ENCODE measurements at places on chromosomes 13 and 19. TPM values are rescaled to one million over a fixed set of nuclear protein-coding genes. Genes with fewer than 3 reads are reported as not detected.

Gene SERTAD3
- total RNA-seq = 19.4 TPM

Gene ZFP14
- 20.7 TPM for total RNA-seq

- DNase-seq = no peak
Measured at GRCh38 chr13:86725105-86725504, 925.9 kb upstream of the SLITRK6 start.

DNA sequence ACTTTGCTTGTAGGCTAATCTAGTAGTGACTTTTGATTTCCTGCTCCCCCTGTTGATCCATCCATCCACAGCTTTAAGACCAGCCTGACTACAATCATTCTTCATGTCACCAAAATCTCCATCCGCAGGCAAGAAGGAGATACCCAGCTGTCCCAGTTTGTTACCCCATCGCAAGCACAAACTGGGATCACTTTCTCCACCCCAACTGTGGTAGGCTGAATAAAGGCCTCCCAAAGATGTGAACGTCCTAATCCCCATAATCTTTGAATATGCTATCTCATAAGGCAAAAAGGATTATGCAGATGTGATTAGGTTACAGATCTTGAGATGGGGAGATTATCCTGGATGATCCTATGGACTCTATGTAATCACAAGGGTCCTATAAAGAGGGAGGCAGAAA, 202.0 kb downstream of the ENOX1 start:
- DNase-seq = no peak

Measured in CD4-positive, alpha-beta memory T cell (primary cell).